ENCODE measurements at places on chromosomes 1 and 21.

- no peak for DNase-seq
Measured at GRCh38 chr1:229066591-229066990, 204.3 kb upstream of the RAB4A start.

- DNase-seq = no peak
Measured at GRCh38 chr1:197306381-197307062, 38.5 kb downstream of the CRB1 start.

DNA sequence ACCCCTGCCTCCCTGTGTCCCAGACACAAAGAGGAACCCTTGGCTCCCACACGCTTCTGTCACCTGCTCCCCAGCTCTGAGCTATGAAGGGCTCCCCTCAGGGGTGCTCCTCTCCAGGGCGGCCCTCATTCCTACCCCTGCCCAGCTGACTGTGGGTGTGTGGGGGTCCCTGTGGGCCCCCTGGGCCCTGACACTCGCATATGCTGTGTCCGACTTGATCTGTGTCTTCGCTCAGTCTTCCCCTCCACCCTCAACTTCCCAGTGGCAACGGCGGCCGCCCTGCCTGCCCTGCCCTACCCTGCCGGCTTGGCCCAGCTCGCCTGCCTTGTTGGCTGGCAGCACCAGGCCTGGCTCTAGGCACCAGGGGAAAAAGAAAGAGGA, 1.2 kb downstream of the KCNQ4 start:
- DNase-seq = no peak

- DNase-seq = peak; percentile 67
Measured at GRCh38 chr1:50873458-50874187, 86.4 kb downstream of the FAF1 start.

DNA sequence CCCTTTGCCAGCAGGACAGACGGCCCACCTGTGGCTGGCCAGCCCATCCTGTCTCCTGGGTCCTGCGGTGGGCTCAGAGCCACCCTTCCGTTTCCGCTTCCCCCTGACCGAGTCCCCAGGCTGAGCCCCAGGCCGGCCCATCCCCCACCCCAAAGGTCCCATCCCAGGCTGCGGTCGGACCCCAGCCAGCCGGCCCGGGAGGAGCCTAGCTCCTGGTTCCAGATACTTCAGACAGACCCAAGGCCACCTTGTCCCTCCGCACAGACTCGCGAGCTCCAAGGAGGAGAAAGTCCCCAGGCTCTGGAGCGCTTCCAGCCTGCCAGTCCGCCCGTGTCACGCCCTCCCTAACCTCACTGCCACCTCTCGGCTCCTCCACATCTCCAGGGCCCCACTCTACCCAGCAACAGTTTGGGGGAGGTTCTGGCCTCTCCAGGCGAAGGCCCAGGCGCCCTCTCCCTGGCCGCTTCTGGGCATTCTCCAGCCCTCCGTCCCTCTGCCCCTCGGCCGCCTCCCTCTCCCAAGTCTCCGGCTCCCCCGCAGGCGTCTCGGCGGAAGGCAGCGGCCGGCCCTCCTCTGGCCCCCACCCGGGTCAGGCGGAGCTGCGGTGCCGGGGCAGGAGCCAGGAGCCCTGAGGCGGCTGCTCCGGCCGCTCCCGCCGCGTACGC, 835 bp downstream of the LRRN2 start:
- no peak for DNase-seq

DNA sequence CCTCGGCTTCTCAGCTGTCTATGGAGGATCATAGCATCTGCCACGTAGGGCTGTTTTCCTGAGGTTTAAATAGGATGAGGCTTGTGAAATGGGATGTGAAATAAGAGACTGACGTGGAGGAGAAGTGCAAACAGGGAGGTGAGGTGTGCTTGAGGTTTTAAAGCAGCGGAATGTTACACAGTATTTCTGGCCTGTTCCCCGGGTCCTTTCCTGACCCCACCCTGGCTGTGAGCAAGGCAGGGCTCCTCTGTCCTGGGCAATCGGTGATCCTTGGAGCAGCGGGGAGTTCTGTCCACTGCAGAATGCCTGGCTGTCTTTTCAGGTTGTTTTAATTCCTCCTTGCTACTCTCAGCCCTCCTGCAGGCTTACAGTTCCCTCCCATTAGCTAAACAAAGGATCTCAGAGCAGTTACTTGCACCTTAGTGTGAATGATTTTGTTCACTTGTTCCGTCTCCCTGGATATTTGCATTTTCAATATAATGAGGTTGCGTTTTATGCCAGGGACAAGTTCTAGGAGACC, 38.6 kb downstream of the LHX4 start:
- DNase-seq = no peak

- DNase-seq = no peak
Measured at GRCh38 chr1:167409183-167409582, 109.1 kb downstream of the CD247 start.

DNA sequence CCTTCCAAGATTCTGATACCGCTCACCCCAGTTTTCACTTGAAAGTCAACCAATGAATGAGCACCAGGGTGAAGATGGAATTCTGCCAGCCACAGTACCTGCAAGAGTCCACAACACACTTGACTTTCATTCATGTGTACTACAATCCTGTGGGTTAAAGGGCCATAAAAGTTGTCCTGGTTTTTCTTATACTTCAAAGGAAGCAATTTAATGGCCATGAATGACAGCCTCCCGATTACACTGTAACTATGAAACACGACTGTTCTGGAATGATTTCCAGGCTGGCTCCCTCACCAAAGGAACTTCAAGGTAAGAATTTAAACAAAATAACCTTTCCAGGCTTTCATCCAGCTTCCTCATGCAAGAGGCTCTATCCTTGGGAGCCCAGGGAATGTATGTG, 502.8 kb downstream of the SMYD3 start:
- no peak for DNase-seq

- DNase-seq = no peak
Measured at GRCh38 chr1:243712941-243713340, 137.1 kb downstream of the AKT3 start.

DNA sequence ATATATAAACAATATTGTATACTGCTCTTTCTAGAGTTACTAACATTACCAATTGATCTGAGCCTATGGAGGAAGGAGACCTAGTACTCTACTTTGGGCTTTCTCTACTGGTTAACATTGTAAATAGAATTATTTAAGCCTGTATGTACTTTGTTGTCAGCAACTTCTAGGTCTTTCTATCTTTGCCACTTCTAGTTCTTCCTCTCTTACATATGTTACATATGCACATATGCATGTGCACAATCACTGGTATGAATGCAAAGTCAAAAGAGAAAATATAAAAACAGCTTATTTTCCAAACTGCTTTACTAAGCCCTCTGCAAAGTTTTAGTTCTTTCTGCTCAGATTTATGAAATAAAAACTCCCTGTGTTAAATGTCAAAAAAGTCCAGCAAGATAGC, 84.3 kb downstream of the PTPRC start:
- DNase-seq = no peak

DNA sequence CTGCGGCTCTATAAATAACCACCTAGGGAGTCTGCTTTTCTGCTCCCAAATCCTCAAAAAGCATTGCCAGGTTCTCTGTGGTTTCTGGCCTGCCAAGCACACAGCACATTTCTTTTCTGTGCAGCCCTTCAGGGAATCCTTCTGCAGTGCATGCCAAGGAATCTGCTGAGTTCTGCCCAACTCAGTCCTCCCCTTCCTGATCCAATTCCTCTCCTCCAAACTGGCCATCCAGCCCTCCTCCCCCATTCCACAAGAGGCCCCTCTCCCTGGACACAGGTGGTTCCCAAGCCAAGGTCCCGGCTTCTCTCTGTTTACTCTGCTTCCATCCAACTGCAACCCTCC, 61.8 kb downstream of the HIVEP3 start:
- no peak for DNase-seq

DNA sequence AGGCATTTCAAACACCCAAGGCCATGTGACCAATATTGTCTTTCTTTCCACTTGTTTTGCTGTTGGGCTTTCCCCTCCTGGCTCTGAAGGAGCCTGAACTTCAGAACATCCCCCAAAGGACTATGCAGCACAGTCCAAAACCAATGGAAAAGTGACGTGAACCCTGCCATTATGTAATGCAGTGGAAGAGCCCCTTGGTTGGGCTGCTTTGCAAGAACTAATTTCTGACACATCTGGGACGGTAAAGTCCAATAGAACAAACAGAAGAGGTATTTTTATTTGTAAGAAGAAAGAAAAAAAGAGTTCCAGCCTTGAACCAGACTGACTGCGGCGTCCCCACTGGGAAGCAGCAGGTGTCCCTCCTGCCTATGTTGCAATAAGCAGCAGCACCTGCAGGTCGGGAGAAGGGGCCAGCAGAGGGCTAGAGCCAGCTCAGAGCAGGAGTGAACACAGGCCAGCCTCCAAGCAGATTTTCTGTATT, 116.7 kb downstream of the CDC7 start:
- no peak for DNase-seq

DNA sequence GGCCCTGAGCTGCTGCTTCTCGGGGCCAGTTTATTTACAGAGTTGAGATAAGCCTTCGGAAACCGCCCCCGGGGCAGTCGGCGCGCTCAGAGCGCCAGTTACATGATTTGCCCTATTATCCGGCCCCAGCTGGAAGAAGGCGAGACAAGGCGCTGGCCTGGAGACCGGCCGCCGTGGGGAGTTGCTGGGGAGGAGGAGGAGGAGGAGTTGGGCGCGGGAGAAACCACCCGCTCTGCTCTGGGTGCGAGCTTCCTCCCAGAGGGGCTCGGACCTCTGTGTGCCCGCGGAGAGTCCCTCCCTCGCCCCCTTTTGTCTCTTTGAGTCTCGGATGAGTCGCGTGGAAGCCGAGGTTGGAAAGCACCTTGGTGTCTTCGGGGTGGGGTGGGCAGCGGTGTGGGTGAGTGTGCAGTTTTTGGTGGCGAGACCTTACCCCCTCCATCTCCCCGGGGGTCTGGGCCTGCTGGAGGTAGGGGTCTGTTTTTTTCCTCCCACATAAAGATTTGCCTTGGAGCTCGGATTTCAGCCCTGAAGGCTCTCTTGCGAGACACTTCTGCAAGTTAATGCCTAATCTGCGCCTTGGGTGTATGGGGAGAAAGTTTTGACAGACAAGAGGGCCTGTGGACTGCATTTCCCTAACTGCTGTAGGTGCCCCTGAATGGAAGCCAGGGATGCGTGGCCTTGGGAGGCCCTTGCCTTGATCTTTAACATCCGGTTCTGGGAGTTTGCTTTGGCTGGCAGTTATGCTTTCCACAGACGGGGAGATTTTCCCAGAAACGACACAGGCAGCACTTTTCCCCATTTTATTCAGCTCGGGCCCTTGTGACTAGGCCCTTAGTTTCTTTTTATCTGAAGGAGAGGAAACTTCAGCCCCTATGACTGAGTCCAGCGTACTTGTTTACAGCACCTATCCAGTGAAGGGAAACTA, 80.0 kb downstream of the NDUFS5 start:
- DNase-seq = peak; percentile 56

GRCh38 chr1:107803579-107803978, 161.4 kb downstream of the VAV3 start:
- no peak for DNase-seq

GRCh38 chr1:168083456-168084325, 53.0 kb downstream of the GPR161 start:
- DNase-seq = no peak

- no peak for DNase-seq
Measured at GRCh38 chr1:243253926-243254232, 1.2 kb downstream of the CEP170 start.

- no peak for DNase-seq
Measured at GRCh38 chr1:148362216-148362611, 120.9 kb downstream of the PPIAL4G start.

- DNase-seq = no peak
Measured at GRCh38 chr1:225689882-225690459, 37.0 kb upstream of the ENAH start.

DNA sequence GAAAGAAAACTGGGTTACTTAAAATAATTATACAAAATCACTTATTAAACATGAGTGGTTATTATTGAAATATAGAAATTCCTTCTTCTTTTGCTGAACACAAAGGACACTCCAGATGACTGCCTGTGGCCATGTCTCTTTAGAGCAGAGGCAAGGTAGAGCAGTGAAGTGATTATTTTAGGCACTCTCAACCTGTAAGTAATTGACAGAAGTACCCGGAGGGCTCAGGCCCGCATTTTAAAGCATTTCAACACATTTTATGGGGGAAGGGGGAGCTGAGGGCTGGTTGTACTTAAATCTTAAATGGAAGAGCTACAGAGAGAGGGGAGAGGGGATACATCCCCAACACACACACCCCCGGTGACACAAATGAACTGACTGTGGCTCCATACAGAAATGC, 10.2 kb downstream of the OSCP1 start:
- no peak for DNase-seq

GRCh38 chr1:182281541-182281940, 110.0 kb downstream of the GLUL start:
- DNase-seq = no peak

DNA sequence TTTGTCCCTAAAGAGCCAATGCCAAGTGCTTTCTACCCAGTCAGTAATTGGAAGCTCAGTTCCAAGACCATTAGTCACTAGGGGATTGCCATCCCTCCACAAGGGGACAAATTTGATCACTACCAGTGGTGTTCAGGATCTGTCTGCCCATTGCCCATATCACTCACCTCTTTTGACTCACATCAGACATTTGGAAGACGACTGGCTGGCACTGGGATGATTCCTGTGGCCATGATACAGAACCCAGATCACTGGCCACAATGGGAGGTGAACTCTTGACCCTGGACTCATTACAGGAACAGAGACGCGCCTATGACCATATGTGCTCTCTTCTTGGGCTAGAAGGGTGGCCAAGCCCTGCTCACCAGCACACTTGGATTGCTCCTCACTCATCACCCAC, 71.0 kb downstream of the COLGALT2 start:
- no peak for DNase-seq

DNA sequence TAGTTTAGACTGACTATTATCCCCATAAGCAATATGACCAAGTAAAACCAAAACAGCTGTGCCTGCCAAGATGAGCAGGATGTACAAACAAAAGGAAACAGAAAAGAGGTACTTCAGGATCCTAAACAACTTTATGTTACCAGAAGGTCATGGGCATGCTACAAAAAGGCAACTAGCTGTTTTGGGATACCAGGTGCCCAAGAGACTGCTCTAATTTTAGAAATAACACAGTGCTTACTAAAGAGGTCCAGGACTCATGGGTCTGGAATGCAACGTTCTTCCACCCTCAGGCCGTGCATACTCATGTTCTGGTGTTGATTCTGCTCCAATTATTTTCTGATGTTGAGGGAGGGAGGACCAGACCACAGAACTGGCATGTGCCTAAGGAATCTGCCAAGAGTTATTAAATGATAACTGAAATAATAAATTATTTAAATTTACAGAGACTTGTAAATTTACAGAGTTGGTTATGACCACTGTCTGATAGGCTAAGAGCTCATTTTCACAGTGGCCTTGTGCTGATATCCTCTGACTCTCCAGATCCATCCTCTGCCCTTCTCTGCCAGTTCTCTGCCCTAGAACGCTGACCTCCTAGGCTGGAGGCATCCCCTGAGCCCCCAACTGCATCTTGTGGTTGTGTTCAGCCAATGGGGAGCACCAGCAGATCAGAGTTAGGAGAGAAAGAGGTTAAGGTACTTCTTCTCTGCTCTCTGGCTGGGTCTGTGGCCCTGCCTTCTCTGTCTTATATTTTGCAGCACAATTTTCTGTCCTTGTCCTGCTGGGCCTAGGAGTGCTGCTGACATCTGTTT, 37.7 kb upstream of the BCL10 start:
- DNase-seq = no peak

DNA sequence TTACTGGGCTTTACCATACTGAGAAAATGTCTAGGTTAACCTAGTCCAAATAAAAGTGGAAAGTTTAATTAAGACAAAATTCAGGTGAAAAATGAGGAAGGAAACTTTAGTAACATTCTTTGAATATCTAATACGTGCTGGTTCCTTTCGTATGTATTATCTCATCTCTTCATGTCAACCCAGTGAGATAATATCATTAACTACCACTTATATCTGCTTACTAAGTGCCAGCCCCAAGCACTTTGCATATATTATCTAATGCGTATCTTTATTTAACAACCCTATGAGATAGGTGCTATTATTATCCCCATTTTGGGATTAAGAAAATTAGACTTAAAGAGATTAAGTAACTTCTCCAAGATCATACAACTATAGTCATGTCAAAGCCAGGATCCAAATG, 12.5 kb upstream of the PLPP3 start:
- DNase-seq = no peak
